ENCODE measurements at places on chromosomes 5 and 9.

- DNase-seq = no peak
Measured at GRCh38 chr9:89865981-89866380, 261.2 kb downstream of the GADD45G start.

DNA sequence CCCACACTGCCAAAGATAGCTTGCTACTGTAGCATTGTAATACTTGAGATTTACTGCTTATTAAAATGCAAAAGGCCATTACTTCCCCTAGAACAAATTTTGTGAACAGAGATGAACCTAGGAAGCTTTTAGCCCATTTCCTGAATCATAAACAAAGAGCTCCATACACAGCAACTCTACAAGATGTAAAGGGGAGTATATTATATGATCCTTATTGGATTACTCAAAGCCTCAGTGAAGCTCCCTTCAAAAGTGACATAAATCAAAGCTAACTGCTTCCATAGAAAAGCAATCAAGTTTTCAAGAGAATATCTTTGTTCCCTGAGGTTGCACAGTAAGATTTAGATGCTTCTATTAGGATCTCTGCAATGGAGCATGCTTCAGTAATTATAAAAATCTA is 629.8 kb downstream of the EFNA5 start:
- DNase-seq = no peak

DNA sequence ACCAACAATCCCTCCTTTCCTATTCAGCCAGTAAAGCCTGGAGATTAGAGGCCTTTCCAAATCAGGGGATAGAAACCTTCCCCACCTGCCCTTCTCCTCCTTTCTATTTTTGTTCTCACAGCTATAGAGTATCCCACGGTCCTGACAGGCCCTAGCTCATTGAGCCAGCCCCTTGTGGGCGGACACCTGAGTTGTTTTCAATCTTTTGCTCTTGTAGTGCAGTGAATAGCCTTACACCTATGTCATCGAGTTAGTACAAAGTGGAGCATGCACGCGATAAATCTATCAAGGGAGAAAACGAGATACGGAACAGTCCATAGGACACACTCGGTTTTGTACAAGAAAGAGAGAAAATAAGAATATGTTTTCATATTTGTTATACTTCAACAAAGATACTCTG is 77.2 kb downstream of the TSPAN17 start:
- DNase-seq = no peak

- no peak for DNase-seq
Measured at GRCh38 chr9:115042781-115043509, 75.0 kb downstream of the TNC start.

- no peak for DNase-seq
Measured at GRCh38 chr5:7410936-7411511, 15.1 kb downstream of the ADCY2 start.

DNA sequence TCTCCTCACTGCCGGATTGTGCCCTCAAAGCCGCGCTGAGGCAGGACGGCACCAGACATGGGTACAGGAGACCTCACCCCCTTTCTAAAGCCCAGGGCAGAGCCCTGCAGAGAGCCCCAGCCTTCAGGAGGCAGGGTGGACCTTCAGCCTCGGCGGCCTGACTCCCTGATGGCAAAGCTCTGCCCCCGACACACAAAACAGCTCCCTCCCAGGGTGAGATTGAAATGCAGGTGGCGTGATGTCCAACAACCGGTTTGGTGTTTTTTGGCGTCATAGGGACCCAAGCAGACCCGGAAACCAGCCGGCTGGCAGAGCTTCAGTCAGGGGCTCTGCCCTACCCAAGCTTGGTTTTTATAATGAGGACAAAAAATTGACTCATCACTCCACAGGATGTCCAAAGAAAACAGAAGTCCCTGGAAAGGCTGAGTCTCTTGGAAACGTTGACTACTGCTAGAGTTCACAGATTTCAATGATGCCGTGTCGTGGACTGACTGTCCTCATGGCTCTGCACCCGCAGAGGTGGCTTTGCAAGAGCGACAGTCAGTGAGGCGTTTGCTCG is 275.2 kb upstream of the IRX1 start:
- no peak for DNase-seq

DNA sequence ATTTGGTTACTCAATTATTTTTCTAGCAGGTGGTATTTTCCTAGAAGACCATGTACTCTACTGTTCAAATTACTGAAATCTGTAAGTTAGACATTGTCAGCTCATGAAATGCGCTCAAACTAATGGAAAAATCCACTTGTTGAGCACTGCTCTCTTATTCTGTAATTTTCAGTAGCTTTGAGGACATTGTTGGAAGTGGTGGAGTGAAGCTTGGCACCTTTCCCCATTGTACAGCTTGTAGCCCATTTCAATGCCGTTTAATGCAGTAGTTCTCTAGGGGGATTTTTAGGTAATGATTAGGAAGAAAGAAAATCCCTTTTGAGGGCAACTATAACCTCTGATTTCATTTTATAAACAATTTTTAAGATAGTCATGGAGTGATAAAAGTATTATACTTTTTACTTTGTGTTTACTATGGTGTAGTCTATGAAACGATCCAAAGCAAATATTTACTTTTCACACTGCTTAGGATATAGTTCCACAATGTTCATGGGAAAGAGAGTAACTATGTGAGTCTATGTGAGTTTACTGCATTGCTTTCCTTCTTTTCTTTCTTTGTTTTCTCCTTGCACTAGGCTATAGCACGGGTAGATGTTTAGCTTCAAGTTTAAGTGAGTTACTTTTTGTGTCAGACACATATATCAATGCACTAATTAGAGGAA is 165.8 kb upstream of the ANKH start:
- no peak for DNase-seq

- no peak for DNase-seq
Measured at GRCh38 chr5:178730940-178731265, 444 bp upstream of the ZNF354A start.

DNA sequence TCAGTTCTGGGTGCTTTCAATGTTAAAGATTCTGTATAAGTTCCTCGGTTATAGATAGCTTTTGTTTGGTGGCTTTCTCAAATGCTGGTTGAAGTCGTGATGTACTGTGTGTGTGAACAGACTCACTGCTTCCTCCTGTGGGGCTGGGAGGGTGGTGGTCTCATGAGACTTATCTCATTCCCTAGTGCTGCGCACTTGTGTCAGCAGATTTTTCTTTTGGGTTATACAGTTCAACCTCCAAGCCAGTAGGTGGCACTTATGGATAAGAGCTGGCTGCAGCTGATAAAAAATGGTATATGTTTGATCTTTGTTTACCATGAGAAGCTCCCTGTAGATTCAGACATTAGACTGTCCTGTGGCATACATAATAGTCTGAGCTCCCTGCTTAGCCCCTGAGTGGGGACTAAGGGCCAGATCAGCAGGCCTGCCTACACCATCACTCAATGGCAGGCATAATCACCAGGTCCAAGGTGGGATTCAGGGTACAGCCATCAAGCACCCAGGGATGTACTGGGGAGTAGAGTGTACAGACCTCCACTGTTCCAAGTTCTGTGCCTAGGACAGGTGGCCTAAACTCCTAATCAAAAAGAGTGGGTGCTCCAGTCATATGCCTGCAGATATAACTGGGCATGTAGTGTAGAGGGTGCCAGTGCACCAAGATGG is 174.2 kb downstream of the OXCT1 start:
- DNase-seq = no peak
